ENCODE measurements at places on chromosomes 13 and 19.

DNA sequence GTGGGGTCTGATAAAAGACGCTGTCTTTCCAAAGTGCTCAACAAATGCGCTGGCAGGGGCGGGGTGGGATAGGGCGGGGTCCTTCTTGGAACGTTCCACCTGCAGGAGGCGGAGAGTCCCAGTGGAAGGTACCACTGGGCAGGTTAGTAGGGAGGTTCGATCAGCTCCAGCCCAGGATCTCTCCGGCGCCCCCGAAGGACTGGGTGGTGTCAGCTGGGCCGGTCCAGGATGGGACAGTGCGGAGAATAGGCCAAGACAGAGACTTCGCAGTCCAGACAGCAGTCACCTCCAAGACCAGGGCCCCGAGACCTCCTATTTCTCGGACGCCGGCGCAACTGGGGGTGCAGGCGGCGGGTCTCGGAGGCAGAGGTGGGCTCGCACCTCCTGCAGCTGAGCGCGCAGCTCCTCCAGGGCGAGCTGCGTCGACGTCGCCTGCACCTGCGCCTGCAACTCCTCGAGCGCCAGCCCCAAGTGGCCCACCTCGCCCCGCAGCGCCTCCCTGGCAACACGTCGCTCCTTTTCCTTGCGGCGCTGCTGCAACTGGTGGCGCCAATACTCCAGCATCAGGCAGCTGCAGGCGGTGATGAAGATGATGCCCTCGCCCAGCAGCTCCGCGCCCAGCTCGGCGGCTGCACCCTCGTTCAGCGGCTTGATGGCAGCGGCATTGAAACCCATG lies 21.6 kb downstream of the VASP start:
- no peak for DNase-seq

GRCh38 chr19:45098521-45099466 lies 5.8 kb downstream of the PPP1R37 start:
- no peak for DNase-seq

DNA sequence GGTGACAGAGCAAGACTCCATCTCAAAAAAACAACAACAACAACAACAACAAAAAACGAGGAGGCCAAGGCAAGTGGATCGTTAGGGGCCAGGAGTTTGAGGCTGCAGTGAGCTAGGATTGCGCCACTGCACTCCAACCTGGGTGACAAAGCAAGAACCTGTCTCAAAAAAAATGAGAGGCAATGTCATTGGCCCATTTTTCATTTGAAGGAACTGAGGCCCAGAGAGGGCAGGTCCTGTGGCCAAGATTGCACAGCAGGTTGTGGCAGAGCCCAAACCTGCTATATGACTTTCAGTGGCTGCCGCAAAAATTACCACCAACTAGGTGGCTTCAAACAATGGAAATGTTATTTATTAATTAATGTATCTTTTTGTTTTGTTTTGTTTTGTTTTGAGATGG lies 5.5 kb downstream of the PIK3R2 start:
- DNase-seq, result no peak

DNA sequence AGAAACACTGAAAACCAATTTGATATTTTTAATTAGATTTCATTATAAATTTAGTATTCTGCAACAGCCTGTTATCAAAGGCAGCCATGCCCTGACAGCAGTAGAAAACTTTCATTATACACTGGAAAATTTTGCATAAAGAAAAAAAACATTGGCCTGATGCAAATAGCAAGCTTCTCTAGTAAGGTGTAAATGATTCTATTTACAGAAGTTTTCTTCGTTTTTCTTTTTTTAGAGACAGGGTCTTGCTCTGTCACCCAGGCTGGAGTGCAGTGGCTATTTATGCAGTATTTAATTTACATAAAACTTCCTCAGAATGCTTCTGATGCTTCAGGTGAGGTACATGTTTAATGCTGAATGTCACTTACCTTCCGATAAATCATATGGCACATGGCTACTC lies 67.0 kb downstream of the ABCC4 start:
- no peak for DNase-seq

DNA sequence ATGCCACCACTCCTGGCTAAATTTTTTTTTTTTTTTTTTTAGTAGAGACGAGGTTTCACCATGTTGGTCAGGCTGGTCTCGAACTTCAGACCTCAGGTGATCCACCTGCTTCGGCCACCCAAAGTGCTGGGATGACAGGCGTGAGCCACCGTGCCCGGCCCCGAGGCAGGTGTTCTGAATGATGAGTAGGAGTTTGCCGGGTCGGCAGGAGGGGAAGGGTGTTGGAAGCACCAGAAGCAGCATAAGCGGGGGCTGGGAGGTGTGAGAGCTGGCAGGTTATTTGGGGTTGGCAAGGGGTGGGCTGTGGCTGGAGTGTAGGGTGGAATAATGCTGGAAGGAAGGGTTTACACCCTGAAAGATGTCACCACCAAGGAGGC lies 1.8 kb downstream of the SPPL2B start:
- DNase-seq, result no peak

DNA sequence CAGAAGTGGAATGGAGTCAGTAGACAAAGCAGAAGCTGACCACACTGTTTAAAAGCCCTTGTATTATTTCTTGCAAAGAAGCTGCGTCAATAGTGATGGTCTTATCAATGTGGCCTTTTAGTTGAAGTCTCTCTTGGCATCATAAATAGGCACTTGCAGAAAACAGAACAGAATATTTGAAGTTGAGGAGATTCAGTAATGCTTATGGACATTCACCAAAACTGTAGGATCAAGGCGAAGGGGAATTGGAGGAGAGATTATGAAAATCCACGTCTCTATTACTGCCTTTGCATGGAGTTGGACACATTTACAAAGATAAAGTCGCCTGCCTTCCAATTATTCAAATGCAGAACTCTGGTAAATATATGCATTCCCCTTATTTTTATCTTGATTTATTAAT lies 1482.8 kb downstream of the EFNB2 start:
- no peak for DNase-seq

DNA sequence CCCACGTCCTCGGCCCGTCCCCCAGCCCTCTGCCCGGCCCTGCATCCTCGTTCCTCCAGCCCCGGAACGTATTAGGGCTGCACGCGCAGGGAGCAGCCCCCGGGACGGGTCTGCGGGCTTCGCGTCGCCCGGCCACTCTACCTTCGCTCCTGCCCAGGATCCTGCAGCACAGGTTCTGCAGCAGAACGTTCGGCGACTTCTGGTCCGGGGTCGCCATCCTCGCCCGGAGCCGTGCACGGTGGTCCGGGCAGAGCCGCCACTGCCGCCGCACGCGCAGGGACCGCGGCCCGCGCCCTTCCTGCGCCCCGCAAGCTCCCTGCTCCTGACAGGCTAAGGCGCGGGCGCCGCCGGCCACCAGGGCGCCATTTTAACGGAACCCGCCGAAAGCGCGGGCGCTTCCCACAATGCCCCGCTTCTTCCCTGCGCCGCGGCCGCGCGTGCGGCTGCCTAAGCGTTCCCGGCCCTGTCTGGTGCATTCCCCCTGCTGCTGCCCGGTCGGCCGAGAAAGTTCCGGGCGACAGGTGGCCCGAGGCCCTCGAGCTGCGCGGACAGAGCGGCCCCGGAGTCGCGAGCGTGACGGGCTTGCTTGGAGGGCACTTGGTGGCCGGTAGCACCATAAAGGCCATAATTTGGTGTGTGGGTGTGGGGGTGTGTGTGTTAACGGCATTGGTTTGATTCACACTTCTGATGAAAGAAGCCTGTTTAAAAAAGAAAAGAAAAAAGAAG lies at the start of gene TUBGCP3:
Gene TUBGCP3 (minus strand): TSS at position 390 of the 726 bp plus-strand sequence. CDS start 173 bp downstream, at position 217.
- DNase-seq, result peak; percentile 12

GRCh38 chr19:49761625-49762311 lies 1.3 kb downstream of the TSKS start:
- DNase-seq, result no peak

- no peak for DNase-seq
These were observed 464.9 kb upstream of the GPC6 start for GRCh38 chr13:92761710-92762109.

GRCh38 chr13:110340812-110341444 lies 33.8 kb downstream of the COL4A2 start:
- DNase-seq, result no peak

- DNase-seq, result no peak
These were observed 75.4 kb downstream of the PEG3 start for GRCh38 chr19:56765137-56765536.

GRCh38 chr13:72384186-72384823 lies 343.1 kb downstream of the MZT1 start:
- no peak for DNase-seq

GRCh38 chr13:74452881-74453280 lies 318.7 kb upstream of the KLF12 start:
- DNase-seq, result no peak

DNA sequence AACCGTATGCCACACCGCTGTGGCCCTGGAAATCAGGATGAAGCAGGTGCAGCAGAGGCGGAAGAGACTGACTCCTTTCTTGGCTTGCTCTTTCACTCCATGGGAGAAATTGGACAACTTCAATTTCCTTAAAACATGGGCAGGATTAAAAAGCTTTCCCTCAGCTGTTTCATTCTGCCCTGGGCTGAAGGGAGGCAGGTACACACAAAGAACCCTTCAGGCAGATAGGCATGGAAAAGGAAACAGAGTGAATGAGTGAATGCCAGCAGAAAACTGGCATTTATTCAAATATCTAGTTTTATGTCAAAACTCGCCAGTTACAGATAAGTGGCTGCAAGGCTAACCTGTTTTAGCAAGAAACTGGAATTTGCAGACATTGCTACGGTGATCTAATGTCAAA lies 71.0 kb upstream of the SLC15A1 start:
- no peak for DNase-seq

GRCh38 chr13:36973621-36974295 lies 25.4 kb downstream of the ALG5 start:
- DNase-seq, result no peak

GRCh38 chr19:31346184-31347059 lies 2.8 kb downstream of the TSHZ3 start:
- no peak for DNase-seq

- DNase-seq, result no peak
These were observed 94.7 kb downstream of the FRY start for GRCh38 chr13:32126278-32126677.

GRCh38 chr19:20423381-20424197 lies 142.0 kb downstream of the ZNF737 start:
- DNase-seq, result no peak

DNA sequence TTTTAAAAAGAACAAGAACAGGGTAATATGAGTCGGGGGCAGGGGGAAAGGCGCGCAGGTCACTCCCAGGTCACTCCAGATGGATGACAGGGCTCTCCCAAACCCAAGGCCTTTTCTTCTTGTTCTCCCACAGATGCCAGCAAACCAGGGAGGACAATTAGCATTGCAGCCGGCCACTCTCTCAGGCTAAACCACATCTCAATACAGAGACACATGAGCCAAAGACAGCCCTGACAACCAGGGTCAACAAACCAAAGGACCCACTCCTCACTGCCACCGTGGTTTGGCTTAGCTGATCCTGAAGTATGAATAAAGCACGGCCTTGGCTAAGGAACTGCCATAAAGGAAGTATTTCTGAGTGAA lies 47.3 kb downstream of the LATS2 start:
- DNase-seq, result no peak

DNA sequence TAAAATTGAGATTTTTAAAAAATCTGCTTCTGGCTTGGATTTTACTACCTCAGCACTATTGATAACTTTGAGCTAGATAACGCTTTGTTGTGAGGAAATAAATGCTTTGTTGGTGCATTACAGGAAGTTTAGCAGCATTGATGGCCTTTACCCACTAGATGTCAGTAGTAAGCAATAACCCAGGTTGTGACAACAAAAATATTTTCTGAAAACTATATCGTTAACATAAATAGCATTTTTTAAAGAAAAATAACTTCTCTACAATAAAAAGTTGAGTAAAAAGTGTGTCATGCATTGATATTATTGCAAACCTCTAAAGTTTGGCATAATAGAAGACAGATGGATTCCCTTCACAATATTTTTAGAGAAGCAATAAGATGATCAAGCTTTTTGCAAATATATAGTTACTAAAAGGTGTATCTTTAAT lies 1246.5 kb downstream of the UQCRFS1 start:
- DNase-seq, result no peak

- DNase-seq, result no peak
These were observed 1.9 kb downstream of the PLIN4 start for GRCh38 chr19:4516199-4516938.

GRCh38 chr19:46963093-46963734 lies 56.4 kb upstream of the NPAS1 start:
- DNase-seq, result no peak

DNA sequence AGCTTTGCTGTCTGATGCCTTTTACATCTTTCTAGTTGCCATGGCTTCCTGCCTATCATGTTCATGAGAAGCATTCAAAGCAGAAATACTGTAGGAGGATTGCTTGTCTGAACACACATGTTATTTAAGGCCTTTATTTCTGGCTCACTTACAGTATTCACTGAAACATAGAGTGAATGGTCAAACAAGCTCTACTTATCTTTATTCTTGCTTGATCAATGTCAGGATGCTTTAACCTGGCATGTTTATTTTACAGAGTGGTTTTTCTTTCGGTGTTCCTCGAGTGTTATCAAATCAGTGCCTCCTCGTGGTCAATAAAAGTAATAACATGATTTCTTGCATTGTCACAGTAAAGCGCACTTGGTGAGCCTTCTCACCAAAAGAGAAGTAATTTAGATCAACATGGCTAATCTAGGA lies 73.5 kb upstream of the PCDH17 start:
- DNase-seq, result no peak

- no peak for DNase-seq
These were observed 4.2 kb downstream of the CYTH2 start for GRCh38 chr19:48473161-48473966.

GRCh38 chr13:20654156-20654555 lies 49.3 kb upstream of the IL17D start:
- DNase-seq, result no peak

DNA sequence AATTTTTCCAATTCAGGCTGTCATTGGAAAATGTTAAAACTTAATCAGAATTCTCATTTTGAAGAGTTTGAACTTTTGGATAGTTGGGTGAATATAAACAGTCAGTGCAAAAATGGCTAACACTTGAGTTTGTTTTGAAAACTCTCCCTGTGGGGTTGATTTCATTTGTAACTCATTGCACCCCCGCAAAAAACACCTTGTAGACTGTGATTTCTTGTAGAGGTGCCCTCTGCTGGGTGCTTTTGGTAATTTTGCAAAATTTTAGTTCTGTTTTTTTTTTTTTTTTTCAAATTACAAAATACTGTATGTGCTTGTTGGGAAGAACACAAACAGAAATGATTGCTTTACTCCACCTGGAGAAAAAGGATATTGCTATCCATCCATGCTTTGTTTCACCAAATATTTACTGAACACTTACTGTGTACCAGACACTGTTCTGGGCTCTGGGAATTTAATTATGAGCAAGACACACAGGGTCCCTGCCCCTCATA lies 28.2 kb upstream of the GPI start:
- DNase-seq, result no peak
